ENCODE measurements at places on chromosomes 12 and 14.

GRCh38 chr12:45774508-45775162 is 45.1 kb downstream of the ARID2 start:
- DNase-seq = no peak
- H3K27ac ChIP-seq = no peak overlapping the region
- no peaks in the 10 kb centered on the region for H3K4me1 ChIP-seq
- no peaks in the 10 kb centered on the region for H3K36me3 ChIP-seq

GRCh38 chr12:64724201-64724745 is 34.9 kb downstream of the GNS start:
- peaks cover 8% of the 10 kb centered on the region for H3K36me3 ChIP-seq
- no peak overlapping the region for H3K4me3 ChIP-seq
- H3K4me1 ChIP-seq = no peaks in the 10 kb centered on the region
- no peak for DNase-seq

DNA sequence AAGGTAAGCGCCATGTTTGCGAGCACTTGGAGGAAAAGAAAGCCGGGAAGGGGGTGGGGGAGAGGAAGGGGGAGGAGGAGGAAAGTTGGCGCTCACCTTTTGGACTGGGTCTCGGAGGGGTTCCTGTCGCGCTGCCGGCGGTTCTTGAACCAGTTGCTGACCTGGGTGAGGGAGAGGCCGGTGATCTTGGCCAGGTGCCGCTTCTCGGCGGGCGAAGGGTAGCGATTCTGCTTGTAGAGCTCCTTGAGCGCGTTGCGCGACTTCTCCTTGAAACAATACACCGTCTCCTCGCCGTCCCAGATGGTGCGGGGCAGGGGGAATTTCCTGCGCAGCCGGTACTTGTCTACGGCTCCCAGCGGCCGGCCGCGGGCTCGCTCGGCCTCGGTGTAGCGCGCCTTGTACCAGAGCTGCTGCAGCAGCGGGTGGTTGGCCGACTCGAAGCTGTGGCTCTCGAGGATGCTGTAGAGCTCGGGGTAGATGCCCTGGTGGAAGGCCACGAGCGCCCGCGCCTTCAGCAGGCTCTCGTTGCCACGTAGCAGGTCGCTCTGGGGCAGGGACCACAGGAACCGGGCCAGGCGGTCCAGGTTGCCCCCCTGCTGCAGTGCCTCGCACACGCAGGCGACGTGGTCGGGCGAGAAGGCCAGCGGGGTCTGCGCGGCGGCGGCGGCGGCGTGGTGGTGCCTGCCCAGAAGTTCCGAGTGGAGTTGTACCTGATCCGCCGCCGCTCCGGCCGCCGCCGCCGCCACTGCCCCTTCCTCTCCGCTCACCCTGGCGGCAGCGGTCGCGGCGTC is 840 bp downstream of the SIX4 start:
- no peaks in the 10 kb centered on the region for H3K36me3 ChIP-seq
- peak overlapping the region; percentile 93 for H3K4me3 ChIP-seq
- DNase-seq = peak; percentile 57
- H3K27me3 ChIP-seq = no peaks in the 10 kb centered on the region

- no peak for DNase-seq
- no peaks in the 10 kb centered on the region for H3K4me1 ChIP-seq
- no peaks in the 10 kb centered on the region for H3K27me3 ChIP-seq
These were observed 139.5 kb downstream of the SLC38A6 start for GRCh38 chr14:61120576-61120975.

DNA sequence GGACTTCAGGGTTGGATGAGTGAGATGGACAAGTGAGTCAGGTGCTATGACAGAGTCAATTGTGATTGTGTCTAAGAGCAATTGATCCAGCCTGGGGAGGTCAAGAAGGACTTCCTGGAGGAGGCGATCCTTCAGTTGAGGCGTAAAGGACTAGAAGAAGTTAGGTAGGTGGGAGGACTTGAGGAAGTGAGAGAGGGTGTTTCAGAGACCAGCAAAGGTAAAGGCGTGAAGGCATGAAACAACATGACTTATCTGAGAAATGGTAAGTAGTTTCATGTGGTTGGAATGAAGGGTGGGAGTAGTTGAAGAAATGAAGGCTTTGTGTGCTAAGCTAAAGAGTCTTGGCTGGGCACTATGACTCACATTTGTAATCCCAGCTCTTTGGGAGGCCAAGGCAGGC is 48.9 kb upstream of the PPP1CC start:
- DNase-seq = no peak
- H3K27ac ChIP-seq = no peak overlapping the region
- H3K4me3 ChIP-seq = no peak overlapping the region
- no peaks in the 10 kb centered on the region for H3K27me3 ChIP-seq

- no peak for DNase-seq
- no peaks in the 10 kb centered on the region for H3K36me3 ChIP-seq
- no peak overlapping the region for H3K4me3 ChIP-seq
- no peak overlapping the region for H3K27ac ChIP-seq
- no peaks in the 10 kb centered on the region for H3K4me1 ChIP-seq
These were observed 147.4 kb downstream of the RMST start for GRCh38 chr12:97609957-97610356.

GRCh38 chr14:89085737-89086382 is 261.4 kb downstream of the TTC8 start:
- H3K36me3 ChIP-seq = no peaks in the 10 kb centered on the region
- no peak overlapping the region for H3K27ac ChIP-seq
- no peak overlapping the region for H3K4me3 ChIP-seq
- H3K4me1 ChIP-seq = no peaks in the 10 kb centered on the region
- no peaks in the 10 kb centered on the region for H3K27me3 ChIP-seq

DNA sequence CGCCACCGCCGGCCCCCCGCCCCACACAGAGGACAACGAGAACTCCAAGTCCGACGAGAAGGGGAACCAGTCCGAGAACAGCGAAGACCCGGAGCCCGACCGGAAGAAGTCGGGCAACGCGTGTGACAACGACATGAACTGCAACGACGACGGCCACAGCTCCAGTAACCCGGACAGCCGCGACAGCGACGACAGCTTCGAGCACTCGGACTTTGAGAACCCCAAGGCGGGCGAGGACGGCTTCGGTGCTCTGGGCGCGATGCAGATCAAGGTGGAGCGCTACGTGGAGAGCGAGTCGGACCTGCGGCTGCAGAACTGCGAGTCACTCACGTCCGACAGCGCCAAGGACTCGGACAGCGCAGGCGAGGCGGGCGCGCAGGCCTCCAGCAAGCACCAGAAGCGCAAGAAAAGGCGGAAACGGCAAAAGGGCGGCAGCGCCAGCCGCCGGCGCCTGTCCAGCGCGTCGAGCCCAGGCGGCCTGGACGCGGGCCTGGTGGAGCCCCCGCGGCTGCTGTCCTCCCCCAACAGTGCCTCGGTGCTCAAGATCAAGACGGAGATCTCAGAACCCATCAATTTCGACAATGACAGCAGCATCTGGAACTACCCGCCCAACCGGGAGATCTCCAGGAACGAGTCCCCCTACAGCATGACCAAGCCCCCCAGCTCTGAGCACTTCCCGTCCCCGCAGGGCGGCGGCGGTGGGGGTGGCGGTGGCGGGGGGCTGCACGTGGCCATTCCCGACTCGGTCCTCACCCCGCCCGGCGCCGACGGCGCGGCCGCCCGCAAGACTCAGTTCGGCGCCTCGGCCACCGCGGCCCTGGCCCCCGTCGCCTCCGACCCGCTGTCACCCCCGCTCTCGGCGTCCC is 150.9 kb downstream of the EGLN3 start:
- no peaks in the 10 kb centered on the region for H3K36me3 ChIP-seq
- no peaks in the 10 kb centered on the region for H3K27me3 ChIP-seq
- no peak overlapping the region for H3K27ac ChIP-seq
- no peaks in the 10 kb centered on the region for H3K4me1 ChIP-seq
- peak overlapping the region; percentile 28 for H3K4me3 ChIP-seq

GRCh38 chr12:16347391-16348298 is at the start of gene MGST1:
MGST1 (plus strand) TSS chr12:16347645; CDS start chr12:16354253, 6,608 bp downstream.
- peak; percentile 73 for DNase-seq
- no peaks in the 10 kb centered on the region for H3K36me3 ChIP-seq
- no peaks in the 10 kb centered on the region for H3K4me1 ChIP-seq
